Stimulated activated CD8-positive, alpha-beta memory T cell treated with anti-CD3 and anti-CD28 coated beads, Interleukin-15, amount 100 ng/mL, for 48 hours (primary cell): ENCODE measurements at places on chromosomes 4 and X.

DNA sequence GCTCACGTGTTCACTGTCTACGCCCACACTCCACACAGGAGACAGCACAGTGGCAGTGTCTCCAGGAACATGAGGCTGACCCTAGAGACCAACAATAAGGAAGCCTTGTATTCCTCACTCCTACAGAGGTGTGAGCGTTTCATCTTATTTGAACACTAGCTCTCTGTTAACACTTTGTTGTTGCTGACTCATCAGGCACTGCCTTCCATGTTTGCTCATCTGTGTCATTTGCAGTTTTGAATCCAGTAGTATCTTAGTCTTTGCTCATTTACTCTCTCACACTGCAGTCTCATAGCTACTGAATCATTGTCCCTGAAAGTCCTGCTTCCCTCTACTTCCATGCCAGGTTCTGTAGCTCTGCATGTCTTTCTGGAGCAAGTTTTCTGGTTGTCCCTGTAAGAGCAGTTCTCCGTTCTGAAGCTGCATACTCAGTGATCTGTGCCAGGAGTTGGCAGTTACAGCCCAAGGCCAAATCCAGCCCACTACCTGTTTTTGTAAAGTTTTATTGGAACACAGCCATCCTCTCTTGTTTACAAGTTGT, 80.3 kb upstream of the DCLK2 start:
- no peak for DNase-seq

GRCh38 chrX:46587158-46587557, 13.6 kb downstream of the CHST7 start:
- DNase-seq = no peak

DNA sequence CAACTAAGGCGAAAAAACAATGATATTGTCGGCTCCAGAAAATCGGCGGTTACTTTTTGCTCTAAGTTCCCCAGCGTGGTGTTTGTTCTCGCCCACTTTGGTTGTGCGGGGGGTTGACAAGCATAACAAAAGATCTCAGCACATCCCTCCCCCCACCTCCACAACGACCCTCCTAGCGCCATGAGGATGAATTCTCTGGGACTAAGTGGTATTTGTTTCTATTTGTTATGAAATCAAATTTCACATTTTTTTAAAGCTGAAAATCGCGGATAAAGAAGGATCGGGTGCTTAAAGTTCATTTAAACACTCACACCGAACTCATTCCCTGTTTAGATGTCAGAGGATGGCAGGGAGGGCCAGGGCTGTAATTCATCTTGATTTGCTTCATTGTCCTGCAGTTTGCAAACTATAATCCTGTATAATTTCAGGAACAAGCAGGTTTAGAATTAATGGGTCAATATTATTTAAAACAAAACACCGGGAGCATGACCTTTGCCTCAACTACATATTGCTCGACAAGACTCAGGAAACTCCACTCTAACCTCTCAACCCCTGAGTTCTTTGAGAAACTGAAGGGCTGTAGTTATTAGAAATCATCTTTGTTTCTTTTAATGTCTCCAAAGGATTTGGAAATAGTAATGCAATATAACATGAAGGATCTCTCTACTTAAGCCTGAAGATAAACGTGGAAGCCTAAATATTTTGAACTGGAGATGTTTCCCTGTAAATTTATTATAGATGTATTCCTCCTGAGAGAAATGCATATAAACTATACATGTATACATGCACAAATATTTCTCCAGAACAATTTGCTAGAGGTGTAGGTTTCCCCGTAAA, 6.4 kb downstream of the PITX2 start:
- no peak for DNase-seq

- no peak for DNase-seq
Measured at GRCh38 chrX:153537526-153538295, 20.3 kb downstream of the ATP2B3 start.

DNA sequence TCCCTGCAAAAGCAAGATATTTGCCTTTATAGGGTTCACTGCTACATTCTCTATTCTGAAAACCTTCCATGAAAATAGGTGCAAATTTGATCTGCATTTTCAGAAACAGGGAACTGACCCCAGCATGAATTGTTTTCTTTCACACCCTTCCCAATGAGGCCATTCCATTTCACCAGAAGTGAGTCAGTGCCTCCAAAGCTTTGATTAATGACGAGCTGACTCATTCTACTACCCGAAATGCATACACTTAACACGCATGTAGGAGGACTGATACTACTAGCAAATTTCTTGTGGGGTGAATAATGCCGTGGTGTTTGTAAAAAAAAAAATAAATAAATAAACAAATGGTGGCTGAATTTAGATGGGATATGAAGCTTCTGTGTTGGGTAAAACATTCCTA, 146.9 kb upstream of the FGF13 start:
- DNase-seq = no peak

DNA sequence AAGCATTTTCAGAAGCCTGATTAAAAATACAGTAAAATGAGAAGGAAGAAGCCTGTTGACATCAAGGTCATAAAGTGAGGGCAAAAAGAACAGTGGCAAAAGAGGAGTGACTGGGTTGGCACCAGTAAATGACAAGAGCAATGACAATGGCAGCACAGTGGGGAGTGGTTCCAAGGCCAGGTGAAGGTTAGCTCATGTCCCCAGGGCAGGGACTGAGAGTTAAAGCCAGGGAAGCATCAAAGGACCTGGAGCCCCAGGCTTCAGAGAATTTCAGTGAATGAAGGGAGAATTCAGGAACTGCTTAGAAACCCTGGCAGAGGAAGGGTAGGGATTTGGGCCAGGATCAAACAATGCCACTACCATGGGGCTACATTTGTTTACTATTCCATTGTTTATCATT, 8.8 kb upstream of the PIGA start:
- no peak for DNase-seq

DNA sequence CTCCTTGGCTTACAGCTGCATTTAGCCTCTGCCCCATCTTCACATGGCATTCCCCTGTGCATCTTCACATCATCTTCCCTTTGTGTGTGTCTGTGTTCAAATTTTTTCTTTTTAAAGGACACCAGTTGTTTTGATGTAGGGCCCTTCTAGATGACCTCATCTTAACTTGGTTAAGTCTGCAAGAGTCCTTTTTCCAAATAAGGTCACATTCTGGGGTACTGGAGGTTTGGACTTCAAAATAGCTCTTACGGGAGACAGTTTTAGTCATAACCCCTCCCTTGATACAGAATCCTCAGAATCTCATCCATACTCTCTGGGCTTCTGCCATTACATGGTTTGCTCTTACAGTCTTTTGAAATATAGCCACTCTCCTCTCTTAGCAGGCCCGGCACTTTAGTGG, 231.5 kb upstream of the ATP6AP2 start:
- DNase-seq = no peak

DNA sequence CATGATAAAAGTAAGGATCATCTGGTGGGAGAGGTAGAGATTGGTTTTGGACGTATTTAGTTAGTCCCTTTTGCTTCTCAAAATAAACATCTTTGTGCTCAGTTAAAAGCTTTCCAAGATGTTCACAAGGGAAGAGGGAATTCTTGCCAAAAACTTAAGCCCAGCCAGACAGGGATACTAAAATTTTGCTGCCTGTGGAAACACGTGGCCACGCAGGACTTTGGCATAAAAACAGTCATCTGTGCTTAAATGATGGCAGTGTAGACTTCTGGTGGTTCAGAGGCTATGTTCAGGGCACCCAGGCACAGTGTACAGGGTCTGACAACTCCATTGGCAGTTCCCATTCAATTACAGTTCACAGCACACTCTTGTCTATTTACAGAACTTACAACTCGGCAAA, 93.2 kb upstream of the JADE1 start:
- DNase-seq = no peak

GRCh38 chrX:154002215-154002719, 17.4 kb downstream of the IRAK1 start:
- DNase-seq = no peak

DNA sequence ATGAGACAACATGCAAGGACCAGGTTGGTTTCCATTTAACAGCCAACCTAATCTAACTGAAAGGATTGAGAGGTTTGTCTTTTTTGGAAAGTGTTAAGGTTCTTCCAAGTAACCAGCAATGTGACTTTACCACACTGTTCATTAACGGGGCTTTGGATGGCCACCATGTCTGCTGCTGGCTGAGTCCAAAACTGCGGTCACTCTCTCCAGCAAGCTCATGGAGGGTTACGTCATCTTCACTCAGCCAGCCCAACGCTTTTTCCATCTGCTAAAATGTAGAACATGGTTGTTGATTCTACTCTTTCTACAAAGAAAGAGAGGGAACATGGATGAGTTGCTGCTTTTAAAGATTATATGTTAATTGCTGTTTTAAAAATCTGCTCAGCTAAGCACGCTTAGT, 11.0 kb downstream of the PKD2 start:
- no peak for DNase-seq
